ENCODE measurements at places on chromosomes 7 and 10.

DNA sequence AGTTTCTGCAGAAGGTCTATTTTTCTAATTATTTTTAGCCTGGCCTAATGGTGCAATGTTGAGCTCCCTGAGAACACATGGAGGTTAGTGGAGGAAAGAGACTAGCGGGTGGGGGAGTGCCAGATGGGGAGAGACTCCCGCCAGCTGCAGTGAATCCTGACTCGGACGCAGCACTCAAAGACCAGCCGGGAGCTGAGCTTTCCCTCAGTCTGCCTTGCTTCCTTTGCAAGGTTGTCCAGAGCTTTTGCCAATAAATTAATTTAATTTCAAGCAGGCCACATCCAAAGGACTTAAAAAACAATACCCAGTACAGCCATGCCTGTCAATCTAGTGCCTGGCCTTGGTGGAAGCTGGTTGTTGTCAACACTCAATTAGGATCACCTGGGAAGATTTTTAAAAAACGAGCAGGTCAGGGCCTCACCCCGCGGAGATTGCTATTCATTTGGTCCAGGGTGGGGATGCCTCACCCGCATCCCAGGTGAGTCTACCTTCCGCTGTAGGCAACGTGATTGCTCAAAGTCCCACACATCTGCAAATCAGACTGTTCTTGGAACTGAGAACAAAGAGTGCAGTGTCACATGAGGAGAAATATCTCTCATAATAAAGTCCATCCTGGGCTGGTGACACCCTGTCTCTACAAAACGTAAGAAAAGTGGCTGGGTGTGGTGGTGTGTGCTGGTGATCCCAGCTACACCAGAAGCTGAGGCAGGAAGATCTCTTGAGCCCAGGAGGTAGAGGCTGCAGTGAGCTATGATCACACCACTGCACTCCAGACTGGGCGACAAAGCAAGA, 4.0 kb downstream of the CLRN3 start:
- DNase-seq, result no peak

DNA sequence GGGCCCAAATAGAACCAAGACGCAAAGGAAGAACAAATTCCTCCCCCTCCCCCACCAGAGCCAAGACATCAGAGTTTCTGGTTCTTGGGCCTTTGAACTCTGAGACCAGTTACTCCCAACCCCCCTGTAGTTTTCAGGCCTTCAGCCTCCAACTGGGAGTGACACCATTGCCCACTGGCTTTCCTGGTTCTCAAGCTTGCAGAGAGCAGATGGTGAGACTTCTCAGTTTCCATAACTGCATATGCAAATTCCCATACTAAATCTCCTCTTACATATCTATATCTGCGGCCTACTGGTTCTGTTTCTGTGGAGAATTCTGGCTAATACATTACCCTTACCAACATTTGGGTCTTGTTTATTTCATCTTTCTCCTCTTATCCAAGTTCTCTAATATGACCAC, 762.9 kb downstream of the GRM8 start:
- DNase-seq, result no peak

GRCh38 chr7:93327006-93327633, 95.0 kb downstream of the VPS50 start:
- DNase-seq, result no peak

- DNase-seq, result no peak
These were observed 1.4 kb downstream of the DNAH11 start for GRCh38 chr7:21544303-21544656.

GRCh38 chr7:149209518-149210269, 14.3 kb downstream of the ZNF282 start:
- DNase-seq, result peak; percentile 47

DNA sequence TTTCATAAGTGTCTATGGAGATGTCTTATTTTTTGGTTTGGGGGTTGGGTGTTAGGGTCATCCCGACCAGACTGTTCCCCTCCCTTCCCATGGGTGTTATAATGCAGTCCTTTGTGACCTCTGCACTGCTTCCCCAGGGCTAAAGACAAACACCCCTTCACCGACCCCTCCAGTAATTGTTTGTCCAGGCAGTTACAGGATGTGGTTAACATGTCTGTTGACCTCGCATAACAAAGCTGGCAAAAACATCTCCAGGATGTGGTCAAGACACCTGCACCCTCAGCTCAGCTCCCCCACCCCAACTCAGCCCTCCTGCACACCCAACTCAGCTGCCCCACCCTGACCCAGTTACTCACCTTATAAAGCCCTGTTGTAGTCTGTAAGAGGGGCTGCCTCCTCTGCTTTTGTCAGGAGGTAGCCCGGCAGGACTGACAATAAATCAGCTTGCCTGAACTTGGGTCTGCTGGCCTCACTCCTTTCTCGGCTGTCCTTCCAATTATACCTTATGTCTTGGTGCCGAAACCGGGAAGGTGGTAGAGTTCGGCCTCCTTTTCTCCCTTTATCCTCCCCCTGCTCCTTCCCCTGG, 102.2 kb downstream of the ZNF92 start:
- DNase-seq, result peak; percentile 2

DNA sequence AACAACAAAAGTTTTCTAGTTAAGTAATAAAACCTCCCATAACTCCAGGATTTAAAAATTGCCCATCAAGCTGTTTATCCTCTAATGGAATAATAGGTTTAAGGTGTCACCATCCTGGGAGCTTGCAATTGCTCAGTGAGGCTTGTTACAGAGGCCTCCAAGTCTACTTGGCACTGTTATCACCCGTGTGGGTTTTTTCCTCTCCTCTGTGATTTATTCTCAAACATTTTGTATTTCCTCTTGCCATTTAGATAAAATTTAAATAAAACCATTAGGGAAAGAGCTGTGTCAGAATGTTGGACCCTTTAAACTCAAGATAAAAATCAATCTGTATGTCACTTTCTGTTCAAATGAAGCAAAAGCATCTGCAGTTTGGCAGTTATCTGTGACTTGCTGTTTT, 202.6 kb downstream of the GALNT17 start:
- DNase-seq, result no peak
